GM20000 (cell line): ENCODE measurements at places on chromosomes 11 and 22.
A peak's percentile ranks its signal among the peaks of the same experiment; 100 is the strongest.

- no peak for DNase-seq
These were observed 115.8 kb downstream of the MAML2 start for GRCh38 chr11:96227244-96227643.

DNA sequence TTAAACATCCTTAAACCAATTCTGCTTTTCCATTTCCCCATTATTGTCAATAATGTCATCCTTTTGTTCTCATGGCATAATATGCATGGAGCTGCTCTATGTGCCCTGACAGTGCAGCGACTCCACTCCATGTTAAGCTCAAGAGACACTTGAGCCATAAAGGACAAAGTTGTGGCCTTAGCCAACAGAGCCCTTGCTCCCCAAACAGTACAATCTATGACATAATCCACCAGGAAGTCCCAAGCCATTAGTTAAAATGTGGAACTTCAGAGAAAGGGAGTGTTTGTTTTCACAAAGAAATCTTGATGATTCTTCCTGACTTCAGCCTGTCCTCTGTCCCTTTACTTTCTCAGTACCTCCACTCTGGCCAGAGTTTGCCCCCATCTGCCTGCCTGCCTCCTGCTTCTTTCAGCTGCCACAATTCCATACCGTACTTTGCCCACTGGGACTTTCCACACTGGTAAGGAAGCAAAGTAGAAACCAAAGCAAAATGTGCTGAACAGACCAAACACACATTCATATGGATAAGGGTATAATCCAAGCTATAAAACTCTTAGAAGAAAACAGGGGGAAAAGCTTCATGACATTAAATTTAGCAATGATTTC lies 46.3 kb upstream of the ZC3H12C start:
- no peak for DNase-seq

DNA sequence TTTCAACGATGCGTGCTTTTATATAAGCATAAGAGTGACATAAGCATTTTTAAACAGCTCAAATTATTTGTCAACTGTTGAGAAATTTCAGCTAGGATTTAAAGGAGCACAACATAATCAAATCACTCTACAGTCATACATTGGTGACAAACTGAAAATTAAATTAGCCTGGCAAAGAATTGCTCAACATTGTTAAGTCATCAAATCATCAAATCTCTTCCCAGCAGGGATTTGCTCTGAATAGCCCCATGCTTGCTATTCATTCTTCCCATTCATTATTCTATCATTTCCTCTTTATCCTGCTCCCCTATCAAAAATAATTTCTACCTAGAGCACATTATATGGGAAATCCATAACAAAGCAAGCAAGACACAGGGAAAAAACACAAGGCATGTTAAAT lies 198.7 kb upstream of the LUZP2 start:
- DNase-seq, result no peak

DNA sequence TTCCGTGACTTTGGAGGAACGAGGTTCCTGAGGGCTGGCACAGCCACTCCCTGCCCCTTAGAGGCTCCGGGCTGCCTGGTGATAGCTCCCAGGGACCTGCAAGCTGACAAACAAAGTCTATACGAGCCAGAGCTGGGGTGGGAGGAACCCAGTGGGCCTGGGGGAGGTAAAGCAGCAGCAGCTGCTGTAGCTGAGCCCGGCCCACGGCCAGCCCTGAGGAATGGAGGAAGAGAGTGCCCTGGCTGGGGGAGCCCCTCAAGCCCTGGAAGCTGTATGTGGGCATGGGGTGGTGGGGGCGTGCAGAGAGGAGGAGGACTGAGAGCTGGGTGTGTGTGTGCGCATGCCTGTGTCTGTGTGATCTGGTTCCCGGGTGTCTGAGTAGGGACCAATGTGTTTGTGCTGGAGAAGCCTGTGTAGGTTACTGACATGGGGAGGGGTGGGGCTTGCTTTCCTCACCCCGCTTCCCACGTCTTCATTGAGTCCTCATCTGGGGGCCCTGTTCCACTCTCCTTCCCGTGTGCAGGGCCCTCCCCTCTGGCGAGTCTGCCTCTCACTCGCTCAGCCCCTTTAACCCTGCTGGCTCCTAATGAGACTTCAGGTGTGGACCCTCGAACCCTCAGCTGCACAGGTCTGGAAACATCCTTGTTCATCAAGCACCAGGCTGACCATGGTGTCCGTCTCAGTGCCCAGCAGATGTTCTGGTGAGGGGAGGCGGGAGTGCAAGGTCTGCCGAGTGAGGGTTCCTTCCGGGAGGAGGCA lies 10.8 kb downstream of the ST3GAL4 start:
- DNase-seq, result no peak

- no peak for DNase-seq
These were observed 114.9 kb upstream of the ASPHD2 start for GRCh38 chr22:26314171-26314570.

GRCh38 chr11:124639186-124639585 lies 16.5 kb downstream of the TBRG1 start:
- no peak for DNase-seq

- no peak for DNase-seq
These were observed 80.8 kb upstream of the PITPNB start for GRCh38 chr22:27999876-28000275.

- no peak for DNase-seq
These were observed 23.0 kb upstream of the EXPH5 start for GRCh38 chr11:108616549-108616948.

DNA sequence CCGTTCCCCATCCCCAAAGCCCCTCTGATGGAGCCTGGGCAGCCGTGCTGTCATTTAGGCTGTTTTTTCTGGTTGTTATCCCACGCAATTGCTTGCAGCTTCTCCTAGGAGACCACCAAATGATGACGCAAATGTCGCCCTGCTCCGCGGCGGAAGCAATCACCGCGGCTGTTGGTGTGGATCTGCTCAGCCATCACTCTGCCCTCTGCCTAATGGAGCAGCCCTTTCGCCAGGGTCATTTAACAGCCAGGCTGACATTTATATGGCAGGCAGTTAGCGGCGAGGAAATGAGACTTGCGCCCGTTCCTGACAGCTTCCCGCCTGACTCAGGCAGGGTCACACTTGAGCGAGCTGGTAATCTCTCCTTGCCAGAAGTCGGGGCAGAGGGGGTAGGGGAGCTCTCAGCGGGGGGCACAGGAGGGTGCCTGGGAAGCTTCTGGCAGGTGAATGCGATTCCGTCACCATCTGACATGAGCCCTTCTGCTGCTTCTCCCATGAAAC lies 97.9 kb upstream of the RTL6 start:
- no peak for DNase-seq

DNA sequence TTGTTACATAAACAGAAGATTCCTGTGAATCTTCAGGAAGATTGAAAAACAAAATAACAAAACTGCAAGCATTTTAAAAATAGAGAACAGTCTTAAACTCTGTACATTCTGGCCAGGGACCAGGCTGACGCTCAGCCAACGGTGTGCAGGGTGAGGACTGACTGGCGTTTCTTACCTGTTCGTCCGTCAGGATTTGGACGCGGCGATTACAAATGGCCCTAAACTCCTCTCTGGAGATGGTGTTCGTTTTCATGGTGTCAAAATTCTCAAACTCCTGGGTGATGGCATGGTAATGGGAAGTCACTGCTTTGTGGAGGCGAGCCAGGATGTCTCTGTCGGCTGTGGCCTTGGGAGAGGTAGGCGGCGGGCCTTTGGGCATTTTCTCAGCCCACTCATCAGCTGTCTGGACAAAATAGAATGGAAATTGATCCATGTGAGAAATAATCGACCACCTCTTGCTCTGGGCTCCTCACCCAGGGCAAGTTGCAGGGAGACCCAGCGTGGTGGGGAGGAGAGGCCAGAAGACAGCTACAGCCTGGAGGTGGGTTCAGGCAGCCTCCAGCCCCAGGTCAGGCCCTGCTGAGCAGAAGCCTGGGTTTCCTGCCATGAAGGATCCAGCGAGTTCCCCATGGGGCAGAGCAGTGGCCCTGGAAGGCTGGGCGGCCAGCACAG lies 143.0 kb downstream of the MPPED1 start:
- DNase-seq, result no peak

- no peak for DNase-seq
These were observed 29.0 kb upstream of the LRRC32 start for GRCh38 chr11:76699451-76700091.

DNA sequence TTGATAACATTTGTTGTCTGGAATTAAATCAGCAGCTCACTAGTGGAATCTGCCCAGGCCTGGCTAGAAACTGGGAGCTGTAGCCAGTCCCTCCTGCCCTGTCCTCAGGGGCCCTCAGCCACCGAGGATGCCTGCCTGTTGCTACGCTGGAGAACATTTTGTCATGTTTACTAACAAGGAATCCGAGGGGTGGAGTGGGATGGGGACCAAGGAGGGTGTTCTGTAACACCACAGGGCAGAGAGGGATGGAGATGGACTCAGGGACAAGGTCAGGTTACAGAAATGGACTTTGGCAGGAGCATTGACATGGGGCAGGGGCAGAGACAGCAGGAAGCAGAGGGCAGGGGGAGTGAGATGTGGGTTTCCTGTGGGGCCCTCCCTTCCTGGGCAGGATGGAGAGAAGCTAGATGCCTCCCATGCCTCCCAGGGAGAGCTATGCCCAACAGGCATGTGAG lies 45.8 kb upstream of the AMPD3 start:
- DNase-seq, result no peak

DNA sequence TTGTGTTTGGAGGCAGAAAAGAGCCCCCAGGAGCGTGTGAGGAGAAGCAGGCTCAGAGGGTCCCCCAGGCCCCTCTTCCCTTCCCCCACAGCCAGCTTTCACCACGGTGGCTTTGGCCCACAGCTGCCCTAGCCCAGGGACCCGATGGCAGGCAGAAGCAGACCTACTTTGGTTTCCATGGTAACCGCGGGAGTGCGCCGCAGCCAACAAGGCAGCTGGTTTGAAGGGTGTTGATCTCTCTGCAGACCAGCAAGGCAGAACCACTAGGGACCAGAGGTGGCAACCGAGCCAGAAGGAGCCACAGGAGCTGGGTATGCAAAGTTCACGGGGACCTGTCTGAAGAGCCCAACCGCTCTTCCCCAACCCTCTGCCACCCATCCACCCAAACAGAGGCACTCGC lies 69.4 kb downstream of the BUD13 start:
- no peak for DNase-seq

DNA sequence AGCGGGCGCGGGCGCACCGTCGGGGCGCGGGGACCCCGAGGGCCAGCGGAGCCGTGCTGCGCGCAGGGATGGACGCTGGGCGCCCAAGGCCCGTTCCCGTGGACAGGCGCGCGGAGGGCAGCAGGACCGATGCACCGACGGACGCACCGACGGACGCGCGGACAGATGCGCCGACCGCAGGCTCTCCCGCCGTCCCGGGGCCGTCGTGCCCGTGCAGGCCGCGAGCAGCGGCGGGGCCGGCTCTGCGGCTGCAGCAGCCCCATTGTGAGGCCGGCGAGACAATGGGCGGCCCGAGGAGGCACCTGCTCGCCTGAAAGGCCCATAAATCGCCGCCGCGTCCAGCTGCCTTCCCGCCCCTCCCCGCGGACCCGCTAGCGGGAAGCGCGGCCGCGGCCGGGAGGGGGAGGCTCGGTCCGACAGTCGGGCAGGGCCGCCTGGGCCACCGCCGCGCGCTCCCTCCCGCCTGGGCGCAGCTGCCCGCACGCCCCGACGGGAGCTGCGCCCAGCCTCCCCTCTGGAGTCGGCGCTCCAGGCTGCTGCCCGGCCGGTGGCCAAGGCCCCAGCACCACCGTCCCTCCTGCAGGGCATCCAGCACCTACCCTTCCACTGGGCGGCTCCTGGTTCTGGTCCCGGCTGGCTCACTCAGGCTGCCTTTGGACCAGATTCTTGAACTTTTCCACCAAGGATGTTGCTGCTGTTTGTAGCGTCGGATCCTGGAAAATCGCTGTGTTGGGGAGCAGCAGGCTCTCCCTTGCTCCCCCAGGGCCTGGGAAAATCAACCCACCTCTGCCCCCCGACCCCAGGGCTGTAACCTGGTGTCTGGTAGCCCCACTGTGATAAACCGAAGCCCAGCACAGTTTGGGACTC lies 15.8 kb downstream of the CDKN1C start:
- no peak for DNase-seq

GRCh38 chr11:48538991-48539390 lies 50.4 kb downstream of the OR4A47 start:
- no peak for DNase-seq

- DNase-seq, result no peak
These were observed 14.4 kb upstream of the BIRC2 start for GRCh38 chr11:102332611-102332994.

DNA sequence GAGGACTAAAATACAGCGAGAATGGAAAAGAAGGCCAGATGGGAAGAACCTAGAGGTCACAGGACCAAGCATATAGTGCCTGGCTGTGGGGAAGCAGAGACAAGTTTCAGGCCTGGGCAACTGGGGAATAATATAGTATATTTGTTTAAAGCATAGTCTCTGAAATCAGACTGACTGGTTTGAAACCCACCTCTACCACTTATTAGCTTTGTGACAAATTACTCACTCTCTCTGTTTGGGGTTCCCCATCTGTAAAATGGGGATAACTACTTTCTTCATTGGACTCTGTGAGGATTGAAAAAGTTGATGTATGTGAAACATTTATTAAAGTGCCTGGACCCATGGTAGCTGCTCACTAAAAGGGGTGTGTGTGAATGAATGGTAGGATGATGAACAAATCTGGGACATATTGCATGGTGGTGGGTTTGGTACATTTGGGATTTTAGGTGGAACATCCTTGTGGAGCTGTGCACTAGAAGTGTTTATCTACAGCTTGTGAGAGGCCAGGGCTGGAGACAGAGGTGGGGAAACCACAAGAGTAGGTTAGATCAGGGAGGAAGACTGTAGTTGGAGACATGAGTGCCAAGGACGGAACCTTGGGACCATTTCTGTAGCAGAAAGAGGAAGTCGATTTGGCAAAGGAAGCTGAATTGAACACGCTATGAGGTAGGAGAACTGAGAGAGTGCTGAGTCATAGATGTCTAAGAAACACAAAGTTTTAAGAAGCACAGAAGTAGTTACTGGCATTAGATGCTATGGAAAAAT lies 52.6 kb downstream of the SWAP70 start:
- peak; percentile 48 for DNase-seq

- DNase-seq, result peak; percentile 100
These were observed at the start of gene TUG1 for GRCh38 chr22:30968924-30969531. Gene TUG1 (plus strand): TSS chr22:30969265.

- DNase-seq, result no peak
These were observed 35.4 kb downstream of the KCNQ1OT1 start for GRCh38 chr11:2664376-2664775.

GRCh38 chr11:69357458-69358397 lies 63.8 kb downstream of the MYEOV start:
- no peak for DNase-seq

GRCh38 chr11:95803973-95804372 lies 13.7 kb downstream of the CEP57 start:
- DNase-seq, result no peak

- DNase-seq, result no peak
These were observed 761.2 kb downstream of the NELL1 start for GRCh38 chr11:21430537-21430936.

DNA sequence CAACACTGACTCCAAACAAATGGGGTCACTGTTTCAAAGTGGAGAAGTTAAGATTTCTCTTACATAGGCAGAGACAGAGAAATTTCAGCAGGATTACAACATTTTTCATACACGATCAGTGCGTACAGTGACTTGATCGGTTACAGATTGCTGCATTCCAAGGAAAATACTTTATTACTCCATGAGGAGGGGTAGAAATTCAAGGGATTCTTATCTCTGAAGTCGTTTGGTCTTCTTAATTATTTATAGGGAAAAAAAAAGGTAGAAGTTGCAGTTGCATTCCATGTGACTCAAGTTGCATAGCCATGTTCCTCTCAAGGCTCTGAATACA lies 10.7 kb upstream of the SMIM38 start:
- DNase-seq, result no peak
